ENCODE measurements at places on chromosomes 7 and 10.

DNA sequence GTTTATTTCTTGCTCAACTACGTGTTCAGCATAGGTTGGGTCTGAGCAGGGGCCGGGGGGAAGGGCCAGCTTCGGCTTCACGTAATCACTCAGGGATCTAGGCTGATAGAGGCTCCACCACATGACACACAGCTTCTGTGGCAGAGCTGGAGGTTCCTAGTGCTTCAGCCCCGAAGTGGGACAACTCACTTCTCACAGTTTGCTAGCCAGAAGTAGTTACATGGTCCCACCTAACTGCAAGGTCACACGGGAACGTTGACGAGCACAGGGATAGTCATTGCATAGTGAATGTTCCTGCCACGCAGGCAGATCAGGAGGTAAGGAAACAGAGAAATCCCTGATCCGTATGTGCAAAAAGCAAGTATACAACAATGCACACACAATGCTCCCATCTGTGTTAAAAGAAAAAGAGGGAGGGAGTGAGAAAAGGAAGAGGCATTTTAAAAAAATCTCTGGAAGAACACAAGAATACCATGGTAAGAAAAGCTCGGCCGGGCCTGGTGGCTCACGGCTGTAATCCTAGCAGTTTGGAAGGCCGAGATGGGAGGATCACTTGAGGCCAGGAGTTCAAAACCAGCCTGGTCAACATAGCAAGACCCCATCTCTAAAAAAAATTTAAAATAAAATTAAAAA, 16.9 kb downstream of the SMURF1 start:
- no peak for DNase-seq

DNA sequence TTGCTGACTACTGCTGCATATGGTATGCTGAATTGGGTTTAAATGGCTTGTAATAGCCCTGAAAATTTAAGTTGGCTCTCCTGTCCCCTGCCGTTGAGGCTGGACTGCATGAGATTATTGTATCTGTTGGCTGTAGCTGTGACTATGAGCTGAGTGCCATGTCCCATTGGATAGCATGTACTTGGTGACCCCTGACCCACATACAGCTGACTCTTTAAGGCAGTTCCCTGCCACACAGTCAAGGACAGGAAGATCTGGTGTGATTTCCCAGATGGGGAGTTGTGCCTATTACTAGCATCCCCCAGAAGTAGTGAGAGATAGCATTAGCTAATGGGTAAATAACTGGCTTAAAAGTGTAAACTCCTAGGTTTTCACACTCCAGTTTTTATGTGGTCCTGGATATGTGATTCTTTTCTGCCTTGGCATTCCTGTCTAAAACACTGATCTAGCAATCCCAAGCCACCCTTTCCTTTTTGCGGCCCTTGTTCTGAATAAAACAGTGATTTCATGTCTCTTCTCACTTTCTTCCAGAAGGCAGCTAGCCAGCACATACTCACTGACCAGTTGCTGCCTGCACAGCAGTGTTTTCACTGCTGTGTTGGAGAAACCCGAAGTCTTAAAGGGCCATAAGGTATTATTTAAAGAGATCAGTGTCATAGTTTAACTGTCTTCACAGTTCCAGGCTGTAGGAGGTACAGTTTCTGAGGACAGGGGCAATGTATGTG, 35.9 kb downstream of the LRRC4 start:
- DNase-seq: peak; percentile 76

- DNase-seq: peak; percentile 34
These were observed 123.4 kb upstream of the NEBL start for GRCh38 chr10:21020545-21020944.

DNA sequence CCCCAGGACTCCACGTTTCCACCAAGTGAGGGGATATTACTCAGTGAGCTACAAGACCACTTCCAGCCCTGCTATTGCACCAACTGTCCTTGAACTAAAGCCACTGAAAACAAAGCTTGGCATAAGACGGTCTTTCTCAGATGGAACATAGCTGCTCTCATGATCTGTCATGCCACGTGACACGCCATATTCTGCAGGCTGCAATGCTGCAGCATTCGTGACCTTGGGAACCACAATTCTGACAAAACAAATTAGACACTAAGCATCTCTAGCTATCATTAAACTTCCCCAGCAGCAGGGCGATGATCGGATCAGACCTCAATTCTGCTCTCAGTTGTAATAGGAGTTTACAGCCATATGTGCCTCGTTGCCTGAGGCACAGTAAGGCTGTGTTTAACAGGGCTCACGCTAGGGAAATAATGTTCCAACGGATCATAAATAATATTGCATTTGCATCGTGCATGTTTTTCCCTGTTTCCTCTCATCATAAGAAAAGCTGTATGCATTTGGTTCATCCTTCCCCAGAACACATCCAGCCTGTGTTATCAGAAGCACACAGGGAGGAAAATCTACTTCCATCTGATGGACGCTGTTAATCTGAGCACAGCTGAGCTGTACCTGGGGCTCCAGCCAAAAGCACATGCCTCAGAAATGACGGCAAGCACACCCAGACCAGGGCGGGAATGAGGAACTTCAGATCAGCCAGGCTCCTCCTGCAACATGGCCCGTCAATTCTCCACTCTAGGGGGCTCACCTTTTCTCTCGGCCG, 38.6 kb upstream of the CNPY1 start:
- DNase-seq: peak; percentile 50

DNA sequence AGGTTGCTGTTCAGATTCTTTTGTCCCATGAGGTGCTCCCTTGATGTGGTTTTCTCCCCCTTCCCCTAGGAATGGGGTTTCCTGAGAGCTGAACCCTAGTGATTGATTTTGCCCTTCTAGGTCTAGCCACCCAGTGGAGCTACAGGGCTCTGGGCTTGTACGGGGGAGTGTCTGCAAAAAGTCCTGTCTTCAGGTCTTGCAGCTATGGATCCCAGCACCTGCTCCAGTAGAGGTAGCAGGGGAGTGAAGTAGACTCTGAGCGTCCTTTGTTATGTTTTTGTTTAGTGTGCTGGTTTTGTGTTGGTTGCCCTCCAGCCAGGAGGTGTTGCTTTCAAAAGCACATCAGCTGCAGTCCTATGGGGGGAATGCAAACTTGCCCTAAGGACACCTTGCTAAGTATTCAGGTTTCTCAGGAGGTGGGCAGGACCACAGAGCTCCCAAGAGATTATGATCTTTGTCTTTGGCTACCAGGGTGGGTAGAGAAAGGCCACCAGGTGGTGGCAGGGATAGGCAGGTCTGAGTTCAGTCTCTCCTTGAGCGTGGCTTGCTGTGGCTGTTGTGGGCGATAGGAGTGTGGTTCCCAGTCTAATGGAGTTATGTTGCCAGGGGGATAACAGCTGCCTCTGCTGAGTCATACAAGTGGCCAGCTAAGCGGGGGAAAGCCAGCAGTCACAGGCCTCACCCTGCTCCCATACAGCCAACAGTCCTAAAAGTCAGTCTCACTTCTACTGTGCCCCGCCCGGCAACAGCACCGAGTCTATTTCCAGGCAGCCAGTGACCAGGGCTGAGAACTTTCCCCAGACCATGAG, 92.4 kb upstream of the JCAD start:
- peak; percentile 78 for DNase-seq

All from choroid plexus epithelial cell (primary cell).